ENCODE measurements at places on chromosomes 6 and 20. TPM values are rescaled to one million over a fixed set of nuclear protein-coding genes. Genes with fewer than 3 reads are reported as not detected.

DNA sequence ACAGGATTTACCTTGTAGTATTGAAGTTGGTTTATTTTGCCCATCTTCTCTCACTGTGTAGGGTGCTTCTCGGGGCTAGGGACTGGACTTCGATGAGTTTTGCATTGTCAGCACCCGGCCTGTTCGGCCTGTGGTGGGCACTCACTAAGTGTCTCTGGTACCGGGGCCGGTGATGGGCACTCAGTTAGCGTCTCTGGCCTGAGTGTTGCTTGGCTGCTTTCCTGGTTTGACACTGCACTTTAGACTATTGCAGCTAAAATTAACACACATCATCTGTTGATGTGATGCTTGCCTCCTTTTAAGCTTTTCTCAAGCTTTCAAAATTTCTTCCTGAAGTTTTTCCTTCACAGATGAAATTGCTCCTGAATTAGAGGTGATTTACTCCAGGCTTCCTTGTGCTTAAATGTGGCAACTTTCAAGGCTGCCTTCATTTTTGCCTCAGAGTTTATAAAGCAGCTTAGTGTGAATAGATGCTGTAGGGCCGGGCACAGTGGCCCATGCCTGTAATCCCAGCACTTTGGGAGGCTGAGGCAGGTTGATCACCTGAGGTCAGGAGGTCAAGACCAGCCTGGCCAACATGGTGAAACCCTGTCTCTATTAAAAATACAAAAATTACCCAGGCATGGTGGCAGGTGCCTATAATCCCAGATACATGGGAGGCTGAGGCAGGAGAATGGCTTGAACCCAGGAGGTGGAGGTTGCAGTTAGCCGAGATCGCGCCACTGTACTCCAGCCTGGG is 41.7 kb upstream of the TULP4 start:
- DNase-seq: no peak

DNA sequence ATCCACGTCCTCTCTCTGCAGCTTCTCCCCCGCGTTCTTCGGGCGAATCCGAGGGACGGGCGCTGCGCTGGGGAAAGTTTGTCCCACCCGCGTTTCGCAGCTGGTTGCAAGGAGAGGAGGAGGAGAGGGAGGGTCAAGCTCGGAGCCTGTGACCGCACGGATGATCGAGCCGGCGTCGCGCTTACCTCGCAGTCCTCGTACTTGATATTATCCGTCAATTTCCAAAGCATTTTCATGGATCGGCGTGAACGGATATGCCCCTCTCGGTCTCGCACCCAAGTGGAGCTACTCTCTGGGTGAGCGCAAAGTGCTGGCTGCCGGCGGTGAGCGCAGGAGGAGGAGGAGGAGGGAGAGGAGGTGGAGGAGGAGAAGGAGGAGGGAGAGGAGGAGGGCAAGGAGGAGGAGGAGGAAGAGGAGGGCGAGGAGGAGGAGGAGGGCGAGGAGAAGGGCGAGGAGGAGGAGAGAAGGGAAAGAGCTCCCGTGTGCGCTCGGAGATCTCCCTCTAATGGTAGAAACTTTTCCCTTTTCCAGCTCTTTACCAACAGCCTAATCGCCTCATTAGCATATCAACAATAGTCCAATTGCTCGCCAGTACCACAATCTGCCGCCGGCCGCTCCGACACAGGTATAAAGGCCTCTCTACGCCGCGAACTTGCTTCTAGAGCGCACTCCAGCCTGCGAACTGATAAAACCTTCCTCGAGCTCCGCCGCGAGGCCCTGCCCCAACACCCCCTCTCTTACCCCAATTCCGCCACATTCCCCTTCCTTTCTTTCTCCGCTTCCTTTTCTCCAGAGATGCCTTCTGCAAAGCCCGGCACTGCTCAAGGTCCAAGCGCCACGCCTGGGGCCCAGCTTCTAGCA is at the start of gene TFAP2A:
Gene TFAP2A (minus strand): TSS at position 319 of the 861 bp plus-strand sequence. CDS start 83 bp downstream, at position 236.
- no peak for DNase-seq

DNA sequence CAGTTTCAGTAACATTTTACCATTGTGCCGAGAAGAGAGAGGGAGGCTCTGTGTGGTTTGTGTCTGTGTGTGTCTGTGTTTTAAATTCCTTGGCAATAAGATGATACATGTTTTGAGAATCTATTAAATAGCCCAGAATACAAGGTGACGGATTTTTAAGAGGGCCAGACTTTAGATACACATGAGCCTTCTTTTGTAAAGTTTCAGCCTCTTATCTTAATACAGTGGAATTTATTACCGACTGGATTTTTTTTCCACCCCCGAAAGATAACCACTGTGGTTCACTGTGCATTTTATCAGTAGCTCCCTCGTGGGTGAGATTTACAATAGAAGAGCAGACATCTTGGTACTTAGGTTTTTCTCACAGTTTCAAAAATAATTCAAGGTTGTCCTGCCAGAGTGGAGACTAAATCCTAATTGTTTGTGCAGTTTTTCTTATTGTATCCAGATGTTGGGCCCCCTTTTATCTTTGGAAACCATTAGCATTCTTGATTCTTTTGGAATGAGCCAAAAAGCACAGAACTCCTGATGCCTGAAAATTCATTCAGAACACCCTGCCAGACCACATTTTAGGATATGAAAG is 49.9 kb downstream of the STK4 start:
- no peak for DNase-seq

DNA sequence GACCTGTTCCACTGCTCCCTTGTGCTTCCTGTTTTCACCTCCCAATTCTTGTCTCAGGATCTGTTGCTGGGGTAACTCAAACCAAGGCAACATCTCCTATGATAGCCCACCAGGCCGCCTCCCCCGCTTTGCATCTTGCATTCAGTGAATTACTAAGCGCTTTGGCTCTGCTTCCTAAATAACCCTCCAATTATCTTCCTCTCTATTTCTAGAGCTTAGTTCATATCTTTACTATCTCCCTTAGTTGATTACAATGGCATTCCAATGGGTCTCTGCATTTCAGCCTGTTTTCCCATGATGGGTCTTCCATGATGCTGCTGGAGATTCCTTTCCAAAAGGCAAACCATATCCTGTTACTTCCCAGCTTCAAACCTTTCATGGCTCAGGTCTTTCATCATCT is 117.2 kb upstream of the FERMT1 start:
- DNase-seq: no peak

- DNase-seq: no peak
Observed at GRCh38 chr6:131367206-131367873, 205.7 kb upstream of the ARG1 start.

GRCh38 chr6:142612956-142613355 is 311.1 kb downstream of the ADGRG6 start:
- DNase-seq: no peak

DNA sequence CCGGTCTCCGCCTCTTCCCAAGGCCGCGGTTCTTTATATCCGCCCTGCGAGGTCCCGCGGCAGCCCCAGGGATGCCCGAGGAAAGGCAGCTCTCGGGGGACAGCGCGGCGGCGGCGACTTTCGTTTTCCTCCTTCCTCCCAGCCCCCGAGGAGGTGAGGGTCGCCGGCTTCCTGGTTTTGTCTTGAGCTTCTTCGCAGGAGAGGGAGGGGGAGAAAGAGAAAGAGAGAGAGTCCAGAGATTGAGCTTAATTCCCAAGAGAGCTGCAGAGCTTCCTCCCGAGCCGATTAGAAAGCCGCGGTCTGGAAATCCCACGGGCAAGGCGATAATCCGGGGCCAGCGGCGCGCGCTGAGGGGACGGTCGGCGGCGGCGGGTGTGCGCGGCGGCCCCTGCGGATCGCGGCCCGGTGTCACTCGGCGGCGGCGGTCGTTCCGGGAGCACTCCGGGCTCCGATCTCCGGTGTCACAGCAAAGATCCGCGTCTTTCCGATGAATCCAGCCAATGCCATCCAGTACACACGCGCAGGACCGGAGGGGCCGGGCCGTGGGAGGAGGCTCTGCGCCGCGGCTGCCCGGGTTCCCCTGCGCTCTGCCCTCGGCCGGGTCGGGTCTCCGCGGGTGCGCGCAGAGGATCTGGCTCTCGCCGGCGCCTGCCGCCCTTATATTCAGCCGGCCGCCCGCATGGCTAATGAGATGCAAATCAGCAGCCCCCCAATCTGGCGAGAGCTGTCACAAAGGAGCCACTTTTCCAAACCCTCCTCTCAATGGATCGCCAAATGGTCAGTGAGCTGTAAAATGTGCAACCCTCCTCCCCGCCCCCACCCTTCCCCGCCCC is at the start of gene DLL1:
Gene DLL1 (minus strand): TSS at position 783 of the 833 bp plus-strand sequence. CDS start 939 bp downstream, outside the sequence.
- DNase-seq: peak; percentile 80

DNA sequence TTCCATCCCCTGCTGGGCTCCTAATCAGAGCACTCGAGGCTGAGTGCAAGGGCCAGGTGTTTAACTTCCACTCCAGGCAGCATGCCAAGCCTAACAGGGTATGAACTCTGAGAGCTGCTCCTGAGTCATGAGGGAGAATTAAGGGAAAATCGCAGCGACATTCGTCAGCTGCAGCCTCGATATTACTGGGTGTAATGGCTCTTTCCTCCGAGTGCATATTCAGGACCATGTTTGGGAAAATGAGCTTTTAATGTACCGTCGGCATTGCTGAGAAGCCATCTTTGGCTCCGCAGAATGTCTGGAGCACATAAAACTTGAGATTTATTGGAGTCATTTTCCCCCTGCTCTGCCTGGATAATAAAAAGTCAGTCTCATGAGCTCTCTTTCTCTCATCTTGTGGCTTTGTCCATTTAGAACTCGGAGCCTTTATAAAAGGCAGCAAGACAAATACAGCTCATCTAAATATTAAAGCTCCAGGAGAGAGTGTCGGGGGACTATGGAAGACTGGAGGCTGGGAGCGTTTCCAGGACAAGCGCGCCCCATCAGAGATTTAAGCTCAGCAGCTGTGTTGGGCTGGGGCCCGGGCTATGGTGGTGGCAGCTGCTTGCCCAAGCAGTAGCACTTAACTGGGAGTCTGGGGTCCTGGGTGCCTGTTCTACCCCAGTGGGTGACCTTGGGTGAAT is 103.7 kb downstream of the TOX2 start:
- DNase-seq: no peak

- no peak for DNase-seq
Observed at GRCh38 chr20:43028470-43028869, 161.2 kb downstream of the PTPRT start.

DNA sequence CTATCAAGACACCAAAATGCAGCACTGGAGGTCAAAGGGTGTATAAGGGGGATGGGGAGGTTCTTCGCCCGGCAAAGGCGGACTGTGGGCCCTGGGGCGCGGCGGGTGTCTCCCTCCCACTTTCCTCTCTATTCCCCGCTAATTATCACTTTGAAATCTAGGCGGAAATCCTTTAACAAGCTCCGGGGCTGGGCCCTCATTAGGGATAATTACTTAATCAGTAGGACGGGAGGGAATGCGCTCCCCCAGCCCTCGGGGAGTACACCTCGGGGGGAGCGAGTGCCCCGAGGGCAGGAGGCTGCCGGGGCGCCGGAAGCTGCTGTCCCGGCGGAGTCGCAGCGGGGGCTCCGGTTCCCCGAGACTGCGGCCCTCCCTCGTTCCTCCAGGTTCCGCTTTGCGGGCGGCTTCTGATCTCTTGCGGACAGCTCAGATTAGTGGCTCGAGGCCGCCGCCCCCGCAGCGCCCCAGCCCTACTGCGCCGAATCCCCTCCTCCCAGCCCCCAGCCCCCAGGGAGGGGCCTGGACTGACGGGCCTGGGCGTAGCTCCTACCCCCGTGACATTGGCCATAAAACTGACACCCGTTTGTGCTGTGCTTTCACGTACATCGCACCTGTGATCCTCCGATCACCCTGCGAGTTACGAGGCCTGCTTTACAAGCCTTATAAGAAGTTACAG is 14.7 kb downstream of the MUCL3 start:
- peak; percentile 82 for DNase-seq

The NEURL2 gene
- 6.5 TPM for total RNA-seq

The FAM184A gene
- 1.6 TPM for total RNA-seq

The IRF4 gene
- total RNA-seq: 0.54 TPM

The RAB44 gene
- total RNA-seq: not detected

The TRIM31 gene
- not detected for total RNA-seq

The SPEF1 gene
- 0.32 TPM for total RNA-seq
